ENCODE measurements at places on chromosomes 5 and 9. TPM values are rescaled to one million over a fixed set of nuclear protein-coding genes. Genes with fewer than 3 reads are reported as not detected.

GLE1 gene
- 23.6 TPM for total RNA-seq

CAVIN4 gene
- total RNA-seq = 1.5 TPM

PLAA gene
- total RNA-seq = 36.7 TPM

GPR151 gene
- not detected for total RNA-seq

CLIC3 gene
- total RNA-seq = 3.5 TPM

GABRB2 gene
- total RNA-seq = under 0.01 TPM

FOXD4 gene
- 0.26 TPM for total RNA-seq

MYO10 gene
- 95.5 TPM for total RNA-seq

PAM gene
- 405 TPM for total RNA-seq

IL3 gene
- not detected for total RNA-seq

TICAM2 gene
- 8.8 TPM for total RNA-seq

HK3 gene
- under 0.01 TPM for total RNA-seq

TMC1 gene
- not detected for total RNA-seq

FBLL1 gene
- 3.9 TPM for total RNA-seq

CEP72 gene
- 1.5 TPM for total RNA-seq

GNPDA1 gene
- 64.2 TPM for total RNA-seq

FAM200C gene
- total RNA-seq = 4.9 TPM

ABCA1 gene
- total RNA-seq = 75.2 TPM

FCN1 gene
- not detected for total RNA-seq

PFN3 gene
- not detected for total RNA-seq

DBH gene
- total RNA-seq = not detected

NR5A1 gene
- not detected for total RNA-seq

SLC34A1 gene
- total RNA-seq = not detected

LHX3 gene
- total RNA-seq = not detected

RASEF gene
- 1.2 TPM for total RNA-seq

PCDHB8 gene
- total RNA-seq = 0.26 TPM

ENTREP1 gene
- total RNA-seq = under 0.01 TPM

C5orf58 gene
- total RNA-seq = not detected

CDH18 gene
- total RNA-seq = not detected

GNA14 gene
- 0.26 TPM for total RNA-seq

CRB2 gene
- total RNA-seq = not detected

FBN2 gene
- total RNA-seq = 80.1 TPM

EFNA5 gene
- 3.5 TPM for total RNA-seq

MLANA gene
- total RNA-seq = not detected

IRGM gene
- not detected for total RNA-seq

SELENOP gene
- total RNA-seq = 809 TPM

TPM2 gene
- total RNA-seq = 696 TPM

PGM5 gene
- 113 TPM for total RNA-seq

CAMK2A gene
- total RNA-seq = 0.77 TPM

PCDHB3 gene
- 0.77 TPM for total RNA-seq

SLC6A3 gene
- total RNA-seq = not detected

LHX2 gene
- not detected for total RNA-seq

NUTM2F gene
- total RNA-seq = not detected

HAVCR1 gene
- not detected for total RNA-seq

SCGB3A2 gene
- total RNA-seq = not detected

PAXX gene
- 13.7 TPM for total RNA-seq

AKNA gene
- 9.8 TPM for total RNA-seq

HAND1 gene
- not detected for total RNA-seq

KIF27 gene
- 4.8 TPM for total RNA-seq

FOXD4L3 gene
- not detected for total RNA-seq

PHF24 gene
- 0.17 TPM for total RNA-seq

PCDHB5 gene
- total RNA-seq = 2.8 TPM

CNTNAP3 gene
- total RNA-seq = under 0.01 TPM

RASGRF2 gene
- 12.1 TPM for total RNA-seq

PCDHA1 gene
- under 0.01 TPM for total RNA-seq

Data from fibroblast of lung (primary cell).